PC-3 (cell line): ENCODE measurements at places on chromosomes 5 and 9. TPM values are rescaled to one million over a fixed set of nuclear protein-coding genes. Genes with fewer than 3 reads are reported as not detected.

HAPLN1 gene
- 7.8 and 11.2 TPM in 2 replicates for total RNA-seq

- H3K4me1 ChIP-seq = peaks cover 30% of the 10 kb centered on the region
- H3K36me3 ChIP-seq = no peaks in the 10 kb centered on the region
- H3K27ac ChIP-seq = no peak overlapping the region
- DNase-seq = no peak
- H3K27me3 ChIP-seq = no peaks in the 10 kb centered on the region
- H3K4me3 ChIP-seq = no peak overlapping the region
Observed at GRCh38 chr5:142837081-142837725, 67.0 kb downstream of the ARHGAP26 start.

GRCh38 chr5:38615981-38616451 is 59.6 kb upstream of the LIFR start:
- DNase-seq = no peak
- peaks cover 8% of the 10 kb centered on the region; the same call in 1 of the 2 replicates for H3K4me1 ChIP-seq
- H3K27ac ChIP-seq = no peak overlapping the region
- no peaks in the 10 kb centered on the region for H3K27me3 ChIP-seq
- H3K36me3 ChIP-seq = no peaks in the 10 kb centered on the region

TMEM252 gene
- total RNA-seq = not detected in 2 replicates

SAXO1 gene
- not detected in 2 replicates for total RNA-seq

LHX6 gene
- total RNA-seq = 11.1 and 16.5 TPM in 2 replicates

IFNA21 gene
- not detected in 2 replicates for total RNA-seq

DNA sequence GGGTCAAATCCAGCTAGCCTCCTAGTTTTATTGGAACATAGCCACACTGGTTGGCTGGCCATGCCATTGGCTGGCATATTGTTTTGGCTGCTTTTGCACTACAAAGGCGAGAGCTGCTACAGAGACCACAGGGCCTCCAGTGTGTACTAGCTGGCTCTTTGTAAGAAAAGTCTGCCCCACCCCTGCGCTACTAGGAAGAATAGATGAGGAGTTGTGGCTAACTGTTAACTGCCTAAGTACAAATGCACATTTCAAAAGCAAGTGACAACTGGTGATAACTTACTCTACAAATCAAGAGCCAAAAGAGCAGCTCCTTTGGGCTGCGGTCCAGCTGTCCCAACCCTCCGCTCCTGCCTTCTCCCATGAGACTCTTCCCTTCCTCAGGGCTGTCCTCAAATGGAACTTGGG is 63.9 kb downstream of the SERINC5 start:
- H3K36me3 ChIP-seq = no peaks in the 10 kb centered on the region
- H3K27me3 ChIP-seq = no peaks in the 10 kb centered on the region
- no peak overlapping the region for H3K27ac ChIP-seq
- peaks cover 5% of the 10 kb centered on the region for H3K4me1 ChIP-seq
- no peak overlapping the region for H3K4me3 ChIP-seq

GRCh38 chr5:146751781-146752401 is 126.7 kb downstream of the PPP2R2B start:
- H3K4me1 ChIP-seq = peaks cover 11% of the 10 kb centered on the region
- no peaks in the 10 kb centered on the region for H3K36me3 ChIP-seq
- peaks cover 28% of the 10 kb centered on the region for H3K27me3 ChIP-seq
- no peak overlapping the region for H3K4me3 ChIP-seq
- DNase-seq = no peak
- H3K27ac ChIP-seq = no peak overlapping the region
